NCI-H1436 (cell line): ENCODE measurements at places on chromosomes 6 and 20.

DNA sequence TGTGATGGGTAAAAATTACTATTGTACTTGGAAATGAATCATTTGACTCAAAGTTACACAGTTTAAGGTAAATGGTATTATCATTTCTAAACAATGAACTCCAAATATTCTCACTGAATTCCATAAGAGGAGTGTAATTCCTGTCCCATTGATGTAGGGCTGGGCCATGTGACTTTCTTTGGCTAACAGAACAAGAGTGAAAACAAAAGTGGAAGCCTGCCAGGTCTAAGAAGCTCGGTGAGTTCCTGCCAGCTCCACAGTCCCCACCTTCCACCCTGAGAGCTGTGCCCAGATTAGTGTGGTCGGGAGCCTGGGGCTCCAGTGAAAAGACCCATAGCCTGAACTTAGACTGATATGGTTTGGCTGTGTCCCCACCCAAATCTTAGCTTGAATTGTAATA lies 24.6 kb downstream of the TBXT start:
- no peak for DNase-seq

GRCh38 chr6:2507016-2507415 lies 243.7 kb downstream of the MYLK4 start:
- DNase-seq: no peak

DNA sequence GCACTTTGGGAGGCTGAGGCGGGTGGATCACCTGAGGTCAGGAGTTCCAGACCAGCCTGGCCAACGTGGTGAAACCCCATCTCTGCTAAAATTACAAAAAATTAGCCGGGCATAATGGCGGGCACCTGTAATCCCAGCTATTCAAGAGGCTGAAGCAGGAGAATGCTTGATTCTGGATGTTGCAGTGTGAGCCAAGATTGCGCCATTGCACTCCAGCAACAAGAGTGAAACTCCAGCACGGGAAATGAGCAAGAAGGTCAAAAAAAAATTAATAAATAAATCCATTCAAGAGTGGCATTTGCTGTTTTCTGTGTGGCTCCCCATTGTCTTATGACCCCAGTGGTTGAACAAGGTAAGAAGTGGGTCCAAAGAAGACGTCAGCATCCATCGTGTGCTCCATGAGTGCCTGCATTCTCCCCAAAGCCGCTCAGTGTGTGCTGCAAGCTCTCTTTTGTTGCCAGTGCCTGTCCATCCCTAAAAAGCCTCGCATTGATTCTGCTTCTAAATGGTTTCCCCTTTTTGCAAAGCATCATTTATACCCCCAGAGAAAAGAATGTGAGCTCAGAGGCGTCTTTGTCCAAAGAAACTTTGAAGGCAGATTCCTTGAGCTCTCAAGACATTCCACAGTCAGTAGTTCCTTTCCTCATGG lies 38.8 kb upstream of the MAP3K4 start:
- DNase-seq: no peak

GRCh38 chr6:43878823-43879495 lies 108.9 kb downstream of the VEGFA start:
- no peak for DNase-seq

GRCh38 chr6:105593056-105593690 lies 190.3 kb upstream of the PREP start:
- no peak for DNase-seq

GRCh38 chr20:33917831-33918525 lies 75.7 kb upstream of the RALY start:
- no peak for DNase-seq
